ENCODE measurements at places on chromosomes 5 and 9. TPM values are rescaled to one million over a fixed set of nuclear protein-coding genes. Genes with fewer than 3 reads are reported as not detected.

DNA sequence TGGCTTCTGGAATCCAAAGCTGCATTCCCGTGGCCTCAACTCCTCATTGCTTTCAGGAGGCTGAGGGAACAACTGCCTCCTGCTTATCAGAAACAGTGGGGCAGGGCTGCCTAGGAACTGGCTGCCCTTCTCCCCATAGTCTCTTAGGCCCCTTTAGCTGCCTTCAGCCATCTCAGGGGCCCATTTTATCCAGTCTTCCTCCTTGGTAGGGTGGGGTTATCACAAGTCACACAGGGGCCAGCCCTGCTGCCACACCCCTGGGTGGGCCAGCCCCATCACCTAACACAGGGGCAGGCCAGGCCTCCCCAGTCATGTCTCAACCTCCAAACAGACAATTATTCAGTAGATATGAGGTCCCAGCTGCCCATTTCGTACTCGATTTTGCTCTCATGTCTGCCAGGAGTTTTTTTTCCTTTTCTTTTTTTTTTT is 3.9 kb downstream of the ALAD start:
- no peak for DNase-seq

DNA sequence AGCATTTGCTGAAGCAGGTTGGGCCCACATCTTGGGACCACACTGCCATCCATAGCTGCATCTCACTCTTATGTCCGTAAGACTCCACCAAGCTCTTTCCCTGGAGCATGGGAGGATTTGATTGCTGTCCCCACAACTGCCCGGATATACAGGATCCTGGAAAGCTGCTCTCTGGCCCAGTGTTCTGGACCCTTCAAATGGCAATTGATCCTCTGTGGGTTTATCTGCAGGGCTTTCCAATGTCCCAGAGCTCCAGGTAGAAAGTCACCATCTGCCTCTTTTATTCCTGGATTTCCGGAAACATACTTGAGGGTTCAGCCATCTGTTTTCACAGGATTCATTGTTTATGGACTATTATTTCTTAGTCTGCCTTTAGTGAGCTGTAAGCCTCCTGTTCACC is 214.6 kb downstream of the SREK1 start:
- DNase-seq, result no peak

- DNase-seq, result no peak
Measured at GRCh38 chr9:21923694-21924093, 70.5 kb downstream of the CDKN2A start.

DNA sequence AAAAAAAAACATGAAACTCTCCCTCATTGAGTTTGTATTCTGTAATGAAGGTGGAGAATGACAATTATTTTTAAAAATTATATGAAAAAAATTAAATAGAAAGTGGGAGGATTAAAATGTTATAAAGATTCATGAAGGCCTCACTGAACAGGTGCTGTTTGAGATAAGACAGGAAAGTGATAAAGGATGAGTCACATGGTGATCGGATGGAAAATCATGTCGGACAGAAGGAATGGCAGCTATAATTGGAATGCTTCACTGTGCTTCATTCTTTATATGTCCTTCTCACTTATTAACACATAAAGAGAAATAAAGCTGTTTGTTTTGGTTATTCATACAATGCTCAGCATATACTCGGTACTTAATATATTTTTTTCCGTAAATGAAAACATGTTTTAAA is 464.5 kb upstream of the RGMB start:
- no peak for DNase-seq

GRCh38 chr5:113806250-113806649 is 292.8 kb downstream of the YTHDC2 start:
- no peak for DNase-seq

GRCh38 chr9:114056527-114056926 is 21.6 kb downstream of the AMBP start:
- no peak for DNase-seq

DNA sequence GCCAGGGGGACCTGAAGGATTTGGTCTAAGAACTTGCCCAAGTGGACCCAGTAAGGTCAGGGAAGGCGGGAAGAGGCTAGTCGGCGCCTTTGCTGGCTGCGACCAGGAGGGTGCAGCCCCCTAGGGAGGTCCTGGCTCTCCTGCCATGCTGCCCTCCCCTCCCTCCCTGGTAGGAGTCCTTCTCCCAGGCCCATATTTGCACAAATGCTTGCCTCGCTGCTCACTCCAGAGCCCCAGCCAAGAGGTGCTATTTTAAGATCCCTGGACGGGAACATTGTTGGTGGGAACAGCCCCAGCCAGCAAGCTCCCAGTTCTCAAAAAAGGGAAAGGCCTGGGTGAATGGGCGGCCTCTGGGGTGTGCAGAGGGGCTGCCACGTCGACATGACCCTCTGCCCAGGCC is 4.3 kb upstream of the IL17B start:
- no peak for DNase-seq

DNA sequence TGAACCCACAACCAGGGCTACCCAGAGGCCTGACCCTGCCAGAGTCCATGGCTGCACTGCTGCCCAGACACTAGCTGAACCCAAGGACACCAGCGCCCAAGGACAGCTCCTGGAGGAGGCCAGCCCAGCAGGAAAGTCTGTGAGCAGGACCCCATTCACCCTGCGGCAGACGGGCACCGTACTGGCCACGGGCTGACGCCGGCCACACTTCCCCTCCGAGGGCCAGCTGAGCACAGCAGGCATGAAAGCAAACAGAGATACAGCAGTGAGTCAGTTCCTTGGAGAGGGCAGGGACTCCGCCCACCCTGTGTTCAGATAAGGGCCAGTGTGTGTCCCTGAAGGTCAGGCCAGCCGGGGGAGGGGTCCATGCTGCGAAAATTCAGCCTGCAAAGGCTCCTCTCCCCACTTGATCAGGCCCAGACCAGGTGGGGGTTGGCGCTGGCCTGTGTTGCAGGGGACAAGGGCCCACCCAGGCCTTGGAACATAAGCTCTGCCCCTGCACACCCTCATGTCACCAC is 3.2 kb downstream of the RNF208 start:
- no peak for DNase-seq

DNA sequence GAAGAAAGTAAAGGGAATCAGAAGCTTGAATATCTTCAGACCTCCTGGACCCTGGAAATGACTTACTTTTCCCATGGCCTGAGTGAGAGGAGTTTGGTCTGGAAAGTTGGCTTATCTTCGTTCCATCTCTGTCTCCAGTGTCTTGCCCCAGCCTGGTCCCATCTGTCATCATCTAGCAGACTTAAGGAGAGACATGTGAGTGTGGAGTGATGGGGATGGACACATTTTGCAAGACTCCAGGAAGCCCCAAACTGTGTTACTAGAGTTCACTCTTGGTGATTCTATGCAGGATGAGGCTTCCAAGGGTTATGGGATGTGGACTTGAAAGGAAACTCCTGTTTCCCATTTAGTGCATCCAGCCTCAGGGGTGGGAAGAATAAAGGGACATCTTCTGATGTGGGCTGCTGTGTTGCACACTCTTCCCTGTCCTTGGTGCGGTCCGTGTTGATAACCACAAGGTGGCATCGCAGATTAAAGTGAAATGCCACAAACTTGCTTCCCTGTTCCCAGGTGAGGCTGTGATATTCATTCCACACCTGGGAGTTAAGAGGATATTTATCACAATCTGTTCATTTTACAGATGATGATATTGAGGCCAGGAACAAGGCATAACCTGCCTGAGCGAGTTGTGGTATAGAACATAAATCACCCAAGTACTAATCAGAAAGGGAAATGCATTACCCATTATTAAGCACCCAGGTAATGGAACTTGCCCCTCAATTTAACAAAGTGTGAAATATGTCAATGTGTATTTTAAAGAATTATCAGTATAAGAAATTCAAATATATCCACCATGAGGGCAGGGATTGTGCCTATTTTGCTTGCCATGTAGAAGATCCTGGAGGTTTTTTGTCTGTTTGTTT is 269.9 kb upstream of the PAPPA start:
- DNase-seq, result peak; percentile 7

DNA sequence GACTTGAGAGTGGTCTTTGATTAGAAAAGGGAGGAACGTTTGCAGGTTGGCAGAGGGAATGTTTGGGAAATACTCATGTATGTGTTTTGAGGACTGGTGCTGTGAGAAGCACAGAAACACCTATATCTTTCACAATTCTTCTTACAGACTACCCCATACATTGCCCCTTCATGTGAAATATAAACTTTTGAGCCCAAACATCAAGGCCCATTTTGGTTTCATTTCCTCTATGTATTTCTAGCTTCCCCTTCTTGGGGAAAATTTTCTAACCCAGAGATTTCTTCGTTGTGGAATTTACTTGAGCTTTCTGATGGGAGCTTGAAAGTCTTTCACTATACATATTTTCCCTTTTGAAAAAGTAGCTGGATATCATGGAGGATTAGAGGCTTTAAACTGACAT is 67.6 kb downstream of the FYB1 start:
- DNase-seq, result no peak

Gene FOXD4L6
- total RNA-seq, result not detected

Gene SLC6A18
- not detected for total RNA-seq

Gene CARTPT
- not detected for total RNA-seq

DNA sequence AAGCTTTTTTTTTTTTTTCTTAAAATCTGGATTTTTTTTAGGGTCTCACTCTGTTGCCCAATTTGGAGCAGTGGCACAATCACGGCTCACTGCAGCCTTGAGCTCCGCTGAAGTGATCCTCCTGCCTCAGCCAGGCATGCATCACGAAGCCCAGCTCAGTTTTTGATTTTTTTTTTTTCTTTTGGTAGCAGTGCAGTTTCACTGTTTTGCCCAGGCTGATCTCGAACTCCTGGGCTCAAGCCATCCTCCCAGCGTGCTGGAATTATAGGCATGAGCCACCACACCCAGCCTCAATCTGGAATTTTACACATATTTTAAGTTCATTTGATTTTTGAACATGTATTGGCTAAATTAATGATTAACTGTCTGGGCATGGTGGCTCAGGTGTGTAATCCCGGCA is 36.3 kb downstream of the TRIO start:
- DNase-seq, result no peak

GRCh38 chr5:90558344-90559192 is at the start of gene ADGRV1:
Gene ADGRV1 (plus strand): TSS chr5:90558797. CDS start chr5:90558896, 99 bp downstream.
- no peak for DNase-seq

Gene PCDHGC4
- 6.4 TPM for total RNA-seq

Gene KCNV2
- total RNA-seq, result not detected

DNA sequence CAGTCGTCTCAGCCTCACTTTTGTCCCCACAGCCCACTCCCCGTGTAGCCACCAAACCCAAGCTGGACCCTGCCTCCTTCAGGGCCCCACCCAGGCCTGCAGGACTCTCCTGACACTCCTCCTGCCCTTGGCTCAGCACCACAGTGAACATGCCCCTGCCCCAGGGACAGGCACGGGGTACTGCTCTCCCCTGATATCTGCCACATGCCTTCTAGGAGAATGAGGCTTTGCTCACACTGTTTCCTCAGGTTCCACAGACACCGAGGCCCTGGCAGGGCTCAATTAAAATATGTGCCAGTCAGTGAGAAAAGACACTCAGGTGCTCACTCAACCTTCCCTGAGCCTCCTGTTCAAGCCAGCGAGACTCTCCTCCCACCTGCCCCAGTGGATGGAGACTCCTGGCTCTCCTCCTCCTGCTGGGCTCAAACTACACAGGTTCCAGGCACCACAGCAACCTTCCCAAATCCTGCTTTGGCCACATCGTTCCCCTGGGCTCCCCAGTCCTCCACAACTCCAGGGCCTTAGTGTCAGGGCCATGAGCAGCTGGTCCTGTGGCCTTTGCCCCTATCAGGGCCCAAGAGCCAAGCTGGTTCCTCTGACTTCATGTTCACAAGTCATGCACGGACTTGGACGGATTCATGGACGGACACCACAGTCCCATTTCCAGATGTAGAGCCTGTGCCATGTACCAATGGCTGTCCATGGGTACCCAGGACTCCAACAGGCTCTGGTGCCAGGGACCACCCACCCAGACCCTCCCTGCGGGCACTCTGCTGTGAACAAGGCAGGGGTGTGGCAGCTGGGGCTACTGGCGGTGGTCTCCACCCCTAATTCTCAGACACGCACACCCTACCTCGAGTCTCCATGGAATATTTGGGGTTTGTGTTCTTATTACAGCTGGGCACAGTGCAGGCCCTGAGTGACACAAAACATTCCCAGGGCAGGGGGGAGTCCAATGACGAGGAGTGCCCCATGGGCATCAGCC is 36.6 kb downstream of the BICD2 start:
- DNase-seq, result no peak

Gene PHF24
- not detected for total RNA-seq

GRCh38 chr5:83827111-83827557 is 106.5 kb upstream of the HAPLN1 start:
- DNase-seq, result no peak

Gene CDHR2
- total RNA-seq, result 2.8 TPM

GRCh38 chr9:116383133-116383532 is 229.5 kb downstream of the PAPPA start:
- DNase-seq, result no peak

Gene ORM1
- not detected for total RNA-seq

DNA sequence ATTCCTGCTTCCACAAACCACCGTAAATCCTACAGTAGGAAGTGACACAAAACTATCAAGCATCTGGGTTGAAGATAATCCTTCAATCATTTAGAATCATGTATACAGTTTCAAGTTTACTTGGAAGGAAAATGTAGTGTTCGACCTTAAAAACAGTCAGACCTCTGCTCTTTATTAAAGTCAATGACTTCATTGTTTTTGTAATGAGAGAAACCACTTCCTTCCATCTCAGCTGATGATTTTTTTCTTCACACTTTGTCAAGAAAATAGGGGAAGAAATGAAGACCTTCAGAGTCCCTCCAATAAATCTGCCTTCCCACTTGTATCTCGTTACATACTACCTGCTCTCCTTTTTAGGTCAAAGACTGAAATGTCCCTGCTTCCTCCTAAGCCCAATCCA is 30.1 kb downstream of the TUSC1 start:
- DNase-seq, result no peak

GRCh38 chr9:92378865-92379560 is 25.4 kb downstream of the OGN start:
- DNase-seq, result no peak

DNA sequence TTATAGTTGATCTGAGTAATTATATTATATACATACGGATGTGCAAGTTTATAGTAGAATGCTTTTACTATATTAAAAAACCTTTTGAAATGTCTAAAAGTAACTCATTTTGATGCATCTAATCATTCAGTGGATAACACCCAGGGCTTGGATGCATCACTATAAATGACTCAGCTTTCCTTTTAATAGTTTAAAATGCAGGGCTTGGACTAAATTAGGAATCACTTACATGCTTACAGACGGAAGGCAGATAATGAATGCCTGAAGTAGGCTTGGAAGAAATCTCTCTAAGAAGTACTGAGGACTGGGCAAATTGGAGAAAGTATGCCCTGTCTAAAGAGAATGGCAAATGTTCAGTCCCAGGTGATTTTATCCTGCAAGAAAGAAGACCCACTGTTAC is 362.5 kb upstream of the CCNH start:
- no peak for DNase-seq

Gene ZNF618
- not detected for total RNA-seq

Gene SLC2A8
- 18.0 TPM for total RNA-seq

GRCh38 chr9:134561427-134562145 is 80.0 kb upstream of the COL5A1 start:
- no peak for DNase-seq

All from OCI-LY7 (cell line).